ENCODE measurements at places on chromosomes 6 and 20.

DNA sequence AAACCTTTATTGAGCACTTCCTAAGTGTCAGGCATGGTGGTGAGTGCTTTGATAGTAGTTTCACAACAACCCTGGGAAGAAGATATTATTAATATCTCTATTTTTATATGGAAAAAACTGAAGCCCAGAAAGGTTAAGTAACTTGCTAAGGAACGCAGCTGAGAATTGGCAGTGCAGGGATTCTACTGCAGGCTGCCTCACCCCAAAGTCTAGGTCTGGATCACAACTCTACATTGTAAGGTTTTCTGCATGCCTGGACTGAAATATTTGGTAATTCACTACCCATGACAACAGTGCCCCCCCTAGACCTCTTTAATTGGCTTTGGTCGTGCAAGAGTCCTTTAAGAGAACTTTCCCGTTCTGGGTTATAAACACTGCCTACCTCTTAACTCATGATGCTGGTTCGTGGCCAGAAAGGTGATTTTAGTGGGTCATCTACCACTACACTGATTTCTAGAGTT, 67.1 kb upstream of the KCNQ5 start:
- no peak for DNase-seq

GRCh38 chr6:159104931-159105330, 60.1 kb upstream of the TAGAP start:
- DNase-seq, result no peak

DNA sequence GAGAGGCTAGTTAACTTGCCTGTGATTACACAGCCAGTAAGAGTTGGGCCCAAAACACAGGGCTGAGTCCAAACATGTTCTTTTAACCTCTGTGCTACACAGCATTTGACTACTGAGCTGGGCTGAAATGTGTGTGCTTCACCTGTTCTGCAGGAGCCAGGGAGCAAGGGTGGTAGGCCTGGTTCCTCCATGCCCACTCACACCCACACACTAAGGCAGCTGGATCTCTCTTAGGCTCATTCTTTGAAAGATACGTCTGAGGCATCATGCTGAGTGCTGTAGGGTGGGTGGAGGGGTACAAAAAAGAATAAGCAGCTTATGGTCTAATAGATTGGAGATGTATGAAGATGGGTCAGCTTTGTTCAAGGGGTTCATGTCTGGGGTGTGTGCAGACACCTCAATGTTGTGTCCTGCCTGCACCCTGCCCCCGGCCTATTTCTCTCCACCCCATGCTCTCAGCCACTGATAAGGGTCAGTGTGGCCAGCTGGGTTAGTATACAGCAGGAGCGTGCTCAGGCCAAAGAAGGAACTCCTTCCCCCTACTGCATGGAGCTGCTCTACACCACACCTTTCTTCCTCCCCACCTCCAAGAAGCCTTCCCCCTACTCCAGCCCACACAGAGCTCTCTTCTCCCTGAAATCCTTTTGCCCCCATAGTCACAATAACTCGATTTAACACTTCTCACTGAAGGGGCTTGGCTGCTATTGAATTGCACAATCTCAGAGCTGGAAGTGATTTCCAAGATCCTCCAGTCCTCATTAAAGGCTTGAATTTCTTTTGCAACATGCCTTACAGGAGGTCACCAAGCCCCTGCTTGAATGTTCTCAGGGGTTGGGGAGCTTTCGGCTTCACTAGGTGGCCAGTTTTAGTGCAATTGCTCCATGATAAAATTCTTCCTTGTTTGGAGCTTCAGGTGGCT, 3.4 kb downstream of the PPP2R5D start:
- DNase-seq, result no peak

DNA sequence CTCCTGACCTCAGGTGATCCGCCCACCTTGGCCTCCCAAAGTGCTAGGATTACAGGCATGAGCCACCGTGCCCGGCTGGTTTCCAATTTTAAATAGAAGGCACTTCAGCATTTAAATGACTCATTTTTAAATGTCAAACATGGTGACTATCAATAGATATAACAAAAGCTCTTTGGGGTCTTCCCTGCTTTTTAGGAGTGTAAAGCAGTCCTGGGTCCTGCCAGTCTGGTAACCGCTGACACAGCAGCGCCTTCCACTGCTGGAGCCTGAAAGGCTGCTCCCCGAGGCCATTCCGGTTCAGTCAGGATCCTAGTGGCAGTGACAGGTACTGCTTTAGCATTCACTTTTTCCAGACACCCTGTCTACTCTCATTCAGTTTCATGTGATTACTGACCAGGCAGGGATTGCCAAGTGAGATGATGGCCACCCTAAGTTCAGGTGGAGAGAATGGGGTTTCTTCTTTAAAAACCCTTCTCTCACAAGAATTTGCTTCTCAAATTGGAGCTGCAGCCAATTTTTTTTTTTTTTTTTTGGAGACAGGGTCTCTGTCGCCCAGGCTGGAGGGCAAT, 5.1 kb downstream of the DIDO1 start:
- DNase-seq, result peak; percentile 37

DNA sequence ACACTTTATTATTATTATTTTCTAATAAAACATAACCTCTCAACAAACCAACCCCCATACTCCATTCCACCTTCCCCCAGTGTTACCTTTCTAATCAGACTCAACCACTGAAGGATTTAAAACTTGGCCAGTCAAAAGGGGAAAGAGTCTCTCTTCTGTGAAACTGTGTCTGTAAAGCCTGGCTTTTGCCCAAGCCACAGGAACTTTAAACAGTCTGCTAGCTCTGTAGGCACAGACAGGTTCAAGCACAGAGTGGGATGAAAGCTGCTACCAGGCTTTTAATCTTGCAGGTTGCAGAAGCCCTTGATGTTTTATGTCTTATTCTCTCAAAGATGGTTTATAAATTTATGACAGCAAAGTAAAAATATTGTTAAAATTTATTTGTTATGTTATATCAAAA, 585.7 kb downstream of the TENT5A start:
- no peak for DNase-seq

DNA sequence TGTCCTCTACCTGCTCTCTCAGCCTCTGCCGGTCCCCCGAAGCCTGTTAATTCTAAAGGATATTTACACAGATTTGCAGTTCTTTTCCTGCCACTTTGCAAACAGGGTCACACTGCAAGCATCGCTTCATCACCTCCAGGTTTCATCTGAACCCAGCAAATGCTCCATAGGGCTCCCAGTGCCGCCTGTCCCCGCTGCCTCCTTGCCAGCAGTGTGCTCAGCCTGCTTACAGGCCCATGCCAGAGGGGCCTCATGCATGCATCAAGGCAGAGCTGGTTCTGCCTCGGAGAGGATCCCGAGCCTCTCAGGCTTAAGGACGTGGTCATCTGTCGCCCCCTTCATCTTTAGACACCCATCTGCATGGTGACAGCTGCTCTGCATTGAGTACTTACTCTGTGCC, 10.5 kb downstream of the SIRPA start:
- no peak for DNase-seq

DNA sequence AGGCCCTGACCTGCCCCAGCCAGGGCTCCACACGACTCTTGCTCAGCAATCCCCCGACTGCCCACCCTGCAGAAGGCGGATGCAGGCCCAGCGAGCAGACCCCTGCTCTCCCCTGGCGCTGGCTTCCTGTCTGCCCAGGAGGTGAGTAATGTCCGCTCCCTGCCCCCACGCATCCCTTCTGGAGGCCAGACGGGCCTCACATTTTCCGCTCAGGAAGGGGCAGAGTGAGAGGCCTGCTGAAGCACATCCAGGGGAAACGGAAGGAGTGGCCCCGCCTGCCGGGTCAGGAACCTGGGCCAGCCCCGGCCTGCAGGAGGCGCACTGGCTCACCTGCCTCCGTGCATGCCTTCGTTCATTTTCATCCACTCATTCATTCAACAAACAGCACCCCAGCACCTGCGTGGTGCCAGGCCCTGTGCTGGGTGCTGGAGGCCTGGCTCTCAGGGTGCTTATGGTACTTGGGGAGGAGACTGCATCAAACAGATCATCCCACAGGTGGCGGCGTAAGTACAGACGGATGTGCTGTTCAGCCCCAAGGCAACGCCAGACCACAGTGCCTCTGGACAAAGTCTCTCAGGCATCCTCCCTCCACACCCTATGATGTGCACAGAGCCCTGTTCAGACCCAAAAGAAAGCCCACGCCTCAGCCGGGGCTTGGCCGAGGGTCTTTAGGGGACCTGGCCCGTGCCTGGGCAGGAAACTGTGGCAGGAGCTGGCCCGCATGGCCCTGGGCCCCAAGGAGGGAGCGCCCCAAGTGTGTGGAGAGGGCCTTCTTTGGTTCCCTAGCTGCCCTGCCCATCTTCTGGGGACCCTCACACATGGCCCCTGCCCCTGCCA, 112.1 kb downstream of the ASXL1 start:
- DNase-seq, result no peak

DNA sequence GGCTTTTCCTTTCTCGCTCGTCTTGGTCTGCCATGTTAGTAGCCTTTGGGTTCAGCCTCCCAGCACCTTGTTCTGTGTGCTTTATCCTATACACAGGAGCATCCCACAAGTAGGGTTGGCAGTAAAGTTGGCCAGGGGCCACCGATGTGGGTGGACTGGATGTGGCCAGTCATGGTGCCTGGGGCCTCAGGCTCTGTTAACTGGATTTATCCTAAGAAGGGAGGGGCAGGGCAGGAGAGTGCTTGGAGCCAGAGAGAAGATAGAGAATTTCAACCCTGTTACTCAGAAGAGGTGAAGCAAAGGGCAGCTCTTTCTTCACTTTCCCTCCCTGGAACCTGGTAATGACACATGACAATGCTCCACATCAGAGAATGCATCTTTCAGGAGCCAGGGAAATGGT, 14.1 kb upstream of the SIRPB2 start:
- no peak for DNase-seq

GRCh38 chr20:57514273-57514751, 10.6 kb downstream of the CTCFL start:
- no peak for DNase-seq

GRCh38 chr6:115891111-115891669, 169.5 kb downstream of the FRK start:
- DNase-seq, result no peak

GRCh38 chr6:161413355-161413771, 139.5 kb upstream of the AGPAT4 start:
- DNase-seq, result no peak

GRCh38 chr6:15946701-15947385, 182.0 kb upstream of the MYLIP start:
- no peak for DNase-seq

DNA sequence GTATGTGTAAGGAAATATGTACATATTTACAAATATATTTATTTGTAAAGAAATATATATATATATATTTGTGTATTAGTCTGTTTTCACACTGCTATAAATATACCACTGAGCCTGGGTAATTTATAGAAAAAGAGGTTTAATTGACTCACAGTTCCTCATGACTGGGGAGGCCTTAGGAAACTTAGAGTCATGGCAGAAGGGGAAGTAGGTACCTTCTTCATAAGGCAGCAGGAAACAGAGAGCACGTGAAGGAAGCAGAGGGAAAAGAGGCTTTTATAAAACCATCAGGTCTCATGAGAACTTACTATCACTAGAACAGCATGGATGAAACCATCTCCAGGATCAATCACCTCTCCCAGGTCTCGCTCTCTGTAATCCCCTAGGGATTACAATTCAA, 644.5 kb upstream of the HS3ST5 start:
- DNase-seq, result no peak

DNA sequence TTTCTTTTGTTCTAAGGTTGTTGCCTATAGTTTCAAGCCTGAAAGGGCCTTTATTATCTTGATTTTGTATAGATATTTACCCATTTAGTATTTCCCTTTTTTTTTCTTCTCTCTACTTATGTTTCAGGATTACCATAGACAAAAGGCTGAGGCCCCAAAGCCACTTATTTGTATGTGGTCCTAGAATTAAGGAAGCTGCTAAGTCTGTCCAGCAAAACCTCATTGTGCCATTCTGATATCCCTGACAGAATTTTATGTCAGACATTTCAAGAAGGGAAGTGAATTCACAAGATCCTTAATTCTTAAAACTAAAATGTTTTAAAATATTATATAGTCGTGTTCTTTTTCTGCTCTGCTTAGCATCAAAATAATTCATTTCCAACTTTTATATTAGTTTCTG, 6.9 kb downstream of the HAO1 start:
- DNase-seq, result no peak

GRCh38 chr20:57205606-57206219, 60.7 kb downstream of the BMP7 start:
- DNase-seq, result no peak

DNA sequence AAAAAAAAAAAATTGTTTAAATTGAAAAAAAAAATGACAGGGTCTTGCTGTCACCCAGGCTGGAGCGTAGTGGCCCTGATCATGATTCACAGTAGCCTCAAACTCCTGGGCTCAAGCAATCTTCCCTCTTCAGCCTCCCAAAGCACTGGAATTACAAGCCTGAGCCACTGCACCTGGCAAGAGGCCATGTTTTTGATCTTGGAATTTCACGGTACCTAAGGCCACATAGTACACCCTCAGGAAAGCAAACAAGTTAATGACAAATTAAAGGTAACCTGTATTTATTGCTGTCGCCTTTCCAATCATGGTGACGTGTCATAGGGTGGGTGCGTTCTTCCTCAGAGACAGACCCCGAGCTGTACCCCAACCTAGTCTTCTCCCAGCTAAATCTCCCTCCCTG, 79.2 kb downstream of the LINC00237 start:
- DNase-seq, result no peak

DNA sequence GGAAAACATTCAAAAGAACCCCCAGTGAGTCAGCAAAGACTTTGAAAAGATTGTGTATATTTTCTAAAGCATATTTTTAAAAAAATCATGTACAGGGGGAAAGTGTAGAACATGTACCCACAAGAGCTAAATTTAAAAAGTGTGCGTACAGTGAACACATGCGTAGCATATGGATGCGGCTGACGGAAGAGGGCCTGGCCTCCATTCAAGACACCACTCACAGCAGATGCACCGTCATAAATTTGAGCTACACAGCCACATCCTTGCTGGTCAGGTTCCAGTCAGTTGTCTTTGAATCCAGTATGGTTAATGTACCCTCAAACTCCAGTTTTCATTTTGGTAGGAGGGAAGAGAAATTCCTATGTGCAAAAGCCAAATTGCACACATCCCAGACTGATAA, 54.3 kb upstream of the SPACA1 start:
- no peak for DNase-seq

DNA sequence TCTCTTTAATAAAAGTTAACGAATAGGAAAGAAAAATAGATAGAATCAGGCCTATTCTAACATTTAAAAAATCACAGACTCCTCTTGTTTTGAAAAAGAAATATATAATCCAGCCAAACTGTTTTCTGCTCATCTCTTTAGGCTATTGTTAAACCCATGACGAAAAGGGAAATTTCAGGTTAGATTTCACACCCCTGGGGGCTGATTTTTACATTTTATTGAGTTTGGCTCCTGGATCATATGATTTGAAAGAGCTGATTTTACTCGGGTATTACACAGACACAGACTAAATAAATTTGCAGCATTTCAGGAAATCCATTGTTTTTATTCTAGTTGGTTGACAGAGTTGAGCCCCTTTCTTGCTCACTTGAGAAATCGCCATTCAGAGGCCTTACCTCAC, 135.8 kb upstream of the HMGCLL1 start:
- DNase-seq, result no peak
